ENCODE measurements at places on chromosomes 4 and X.

DNA sequence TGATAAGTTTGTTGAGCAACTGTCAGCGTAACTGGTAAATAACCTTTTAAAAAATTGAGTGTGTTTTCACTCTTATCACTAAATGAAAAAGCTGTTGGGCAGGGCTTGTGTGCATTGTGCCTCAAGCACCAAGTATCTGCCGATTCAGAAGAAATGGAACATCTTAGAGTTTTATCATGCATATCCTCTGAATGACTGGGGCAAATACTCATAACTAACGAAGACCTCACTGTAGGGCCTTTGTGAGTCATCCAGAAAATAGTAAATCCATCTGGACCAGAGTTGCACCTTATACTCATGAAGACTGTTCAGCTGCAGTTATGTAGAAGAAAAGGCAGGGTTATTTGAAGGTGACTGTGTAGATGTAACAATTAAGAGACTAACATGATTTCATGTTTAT, 222.1 kb downstream of the CAMK2D start:
- H3K27me3 ChIP-seq, result no peaks in the 10 kb centered on the region
- H3K36me3 ChIP-seq, result peaks cover 35% of the 10 kb centered on the region
- DNase-seq, result no peak
- peak overlapping the region; percentile 29 for H3K4me3 ChIP-seq

GRCh38 chr4:84672177-84672576, 89.2 kb downstream of the CDS1 start:
- H3K4me3 ChIP-seq, result no peak overlapping the region
- H3K27me3 ChIP-seq, result peaks cover 3% of the 10 kb centered on the region
- no peaks in the 10 kb centered on the region for H3K4me1 ChIP-seq
- no peak overlapping the region for H3K27ac ChIP-seq

DNA sequence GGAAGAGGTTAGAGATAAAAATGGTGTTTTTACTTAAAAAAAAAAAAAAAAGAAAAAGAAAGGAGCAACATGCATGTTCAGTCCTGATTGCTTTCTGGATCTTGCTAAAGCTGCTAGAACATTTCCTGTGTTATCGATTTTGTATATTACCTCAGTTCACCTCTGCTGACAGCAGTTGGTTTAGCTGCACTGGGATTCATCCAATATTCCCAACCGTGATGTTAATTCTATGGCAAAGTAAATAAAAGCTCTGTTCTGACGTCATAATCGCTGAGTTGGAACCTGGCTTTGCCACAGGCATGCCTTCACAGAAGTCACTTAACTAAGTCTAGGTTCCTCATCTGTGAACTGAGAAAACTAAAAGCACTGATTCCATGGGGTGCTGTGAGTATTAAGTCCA, 90.7 kb upstream of the SORBS2 start:
- H3K36me3 ChIP-seq, result no peaks in the 10 kb centered on the region
- no peak for DNase-seq
- H3K27ac ChIP-seq, result no peak overlapping the region
- no peaks in the 10 kb centered on the region for H3K4me1 ChIP-seq
- H3K4me3 ChIP-seq, result no peak overlapping the region
- H3K27me3 ChIP-seq, result no peaks in the 10 kb centered on the region

GRCh38 chrX:143206966-143207365, 181.2 kb downstream of the SPANXN4 start:
- no peaks in the 10 kb centered on the region for H3K36me3 ChIP-seq
- DNase-seq, result no peak
- no peaks in the 10 kb centered on the region for H3K4me1 ChIP-seq
- H3K27ac ChIP-seq, result no peak overlapping the region
- no peak overlapping the region for H3K4me3 ChIP-seq

DNA sequence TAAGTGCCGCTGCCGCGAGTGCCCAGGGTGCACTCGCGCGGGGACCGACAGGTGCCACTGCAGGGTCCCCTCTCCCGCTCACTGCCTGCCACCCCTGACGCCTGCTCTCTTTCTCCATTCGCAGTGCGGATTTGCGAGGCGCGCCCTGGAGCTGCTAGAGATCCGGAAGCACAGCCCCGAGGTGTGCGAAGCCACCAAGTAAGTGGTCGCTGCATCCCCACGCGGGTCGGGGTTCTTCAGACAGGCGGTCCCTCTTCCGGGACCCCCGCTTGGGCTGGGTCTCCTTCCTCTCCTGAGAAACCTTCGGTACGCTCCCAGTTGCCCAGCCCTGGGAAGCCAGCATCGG, 547 bp downstream of the GUCY1A1 start:
- no peak overlapping the region for H3K27ac ChIP-seq
- peak overlapping the region; percentile 90 for H3K4me3 ChIP-seq
- DNase-seq, result peak; percentile 5
- peaks cover 68% of the 10 kb centered on the region for H3K27me3 ChIP-seq

- H3K4me1 ChIP-seq, result no peaks in the 10 kb centered on the region
- H3K4me3 ChIP-seq, result no peak overlapping the region
- peaks cover 34% of the 10 kb centered on the region for H3K36me3 ChIP-seq
- H3K27ac ChIP-seq, result no peak overlapping the region
Observed at GRCh38 chrX:63702556-63702955, 82.5 kb downstream of the ARHGEF9 start.

GRCh38 chrX:25052798-25053534, 37.2 kb upstream of the ARX start:
- no peak overlapping the region for H3K27ac ChIP-seq
- DNase-seq, result no peak
- peaks cover 6% of the 10 kb centered on the region for H3K4me1 ChIP-seq
- H3K36me3 ChIP-seq, result no peaks in the 10 kb centered on the region

DNA sequence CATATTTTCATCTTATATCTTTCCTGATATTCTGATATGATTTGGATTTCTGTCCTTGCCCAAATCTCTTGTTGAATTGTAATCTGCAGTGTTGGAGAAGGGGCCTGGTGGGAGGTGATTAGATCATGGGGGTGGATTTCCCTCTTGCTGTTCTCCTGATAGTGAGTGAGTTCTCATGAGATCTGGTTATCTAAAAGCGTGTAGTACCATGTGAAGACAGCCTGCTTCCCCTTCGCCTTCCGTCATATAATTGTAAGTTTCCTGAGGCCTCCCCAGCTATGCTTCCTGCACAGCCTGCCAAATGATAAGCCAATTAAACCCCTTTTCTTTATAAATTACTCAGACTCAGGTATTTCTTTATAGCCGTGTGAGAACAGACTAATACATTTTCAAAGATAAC, 77.2 kb downstream of the ANKRD50 start:
- H3K4me3 ChIP-seq, result no peak overlapping the region
- H3K36me3 ChIP-seq, result no peaks in the 10 kb centered on the region

DNA sequence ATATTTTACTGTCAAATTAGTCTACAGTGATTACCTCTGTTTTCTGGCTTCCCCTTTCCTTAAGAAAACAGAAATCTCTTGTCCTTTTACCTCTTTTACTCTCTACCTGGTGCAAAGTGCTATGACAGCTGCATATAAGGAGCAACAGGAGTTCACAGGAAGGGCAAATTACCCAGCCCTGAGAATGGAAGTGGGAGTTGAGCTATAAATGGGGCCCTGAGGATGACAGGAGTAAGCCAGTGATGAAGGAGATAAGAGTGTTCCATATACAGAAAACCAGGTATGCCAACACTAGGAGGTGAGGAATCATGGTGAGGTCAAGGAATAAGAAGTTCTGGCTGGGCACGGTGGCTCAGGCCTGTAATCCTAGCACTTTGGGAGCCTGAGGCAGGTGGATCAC, 4.5 kb upstream of the HSD17B13 start:
- H3K27me3 ChIP-seq, result peaks cover 3% of the 10 kb centered on the region
- H3K27ac ChIP-seq, result no peak overlapping the region
- H3K4me3 ChIP-seq, result no peak overlapping the region
- H3K4me1 ChIP-seq, result no peaks in the 10 kb centered on the region
- no peak for DNase-seq

DNA sequence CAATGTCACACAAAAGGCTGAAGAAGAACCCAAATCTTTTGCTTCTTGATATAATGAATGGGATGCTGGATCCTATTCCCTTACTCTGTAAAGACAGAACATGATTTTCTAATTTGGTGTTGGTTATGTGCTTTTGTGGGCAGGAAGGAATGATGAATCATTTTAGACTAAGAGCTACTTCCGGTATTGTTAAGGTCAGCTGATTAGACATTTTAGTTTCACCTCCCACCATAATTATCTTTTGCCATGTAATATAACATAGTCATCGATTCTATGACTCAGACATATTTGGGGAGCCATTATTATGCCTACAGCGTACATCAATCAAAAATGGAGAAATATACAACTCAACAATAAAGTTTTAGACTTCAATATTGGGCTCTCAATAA, 265.3 kb downstream of the ZNF674 start:
- no peak overlapping the region for H3K4me3 ChIP-seq
- DNase-seq, result no peak
- H3K4me1 ChIP-seq, result peaks cover 20% of the 10 kb centered on the region
- peak overlapping the region; percentile 23 for H3K27ac ChIP-seq

DNA sequence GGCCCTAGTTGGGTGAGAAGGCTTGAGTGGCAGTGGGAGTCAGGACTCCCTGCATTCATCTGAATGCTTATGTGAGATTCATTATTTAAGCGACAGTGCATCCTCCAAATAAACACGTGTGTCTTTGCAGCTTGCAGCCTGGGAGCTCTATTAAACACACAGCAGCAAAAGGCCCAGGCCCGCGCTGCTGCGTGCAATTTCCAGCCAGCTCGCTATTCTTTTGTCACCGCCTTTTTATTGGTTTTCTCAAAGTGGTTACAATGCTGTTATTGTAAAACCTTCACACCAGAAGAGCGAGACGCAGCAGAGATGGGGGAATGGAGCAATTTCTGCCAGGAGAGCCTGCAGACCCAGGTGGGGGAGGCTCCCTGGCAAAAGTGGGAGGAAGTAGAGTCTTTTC, 252.5 kb downstream of the BCOR start:
- peaks cover 10% of the 10 kb centered on the region for H3K36me3 ChIP-seq
- no peak overlapping the region for H3K4me3 ChIP-seq
- H3K27me3 ChIP-seq, result peaks cover 3% of the 10 kb centered on the region
- peaks cover 5% of the 10 kb centered on the region for H3K4me1 ChIP-seq

DNA sequence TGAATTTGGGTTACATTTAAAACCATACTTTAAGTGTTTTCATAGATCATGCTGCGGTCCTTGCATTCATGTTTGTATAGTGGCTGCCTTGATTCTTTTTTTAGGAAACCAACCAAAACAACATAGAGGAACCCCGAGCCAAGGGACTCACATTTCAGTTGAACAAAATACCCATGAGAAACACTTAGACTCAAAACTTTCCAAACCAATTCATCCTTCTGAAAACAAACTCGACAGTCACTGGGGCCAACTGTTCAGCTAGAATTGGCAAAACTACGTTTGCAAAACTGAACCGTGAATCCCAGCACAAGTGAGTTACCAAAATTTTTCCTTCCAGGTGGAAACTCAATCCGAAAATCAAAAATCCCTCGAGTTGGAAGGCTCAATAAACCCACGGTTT, 1.4 kb downstream of the ADGRA3 start:
- H3K36me3 ChIP-seq, result peaks cover 6% of the 10 kb centered on the region
- peak overlapping the region; percentile 96 for H3K4me3 ChIP-seq
- H3K27me3 ChIP-seq, result peaks cover 4% of the 10 kb centered on the region
- peaks cover 23% of the 10 kb centered on the region for H3K4me1 ChIP-seq
- peak overlapping the region; percentile 55 for H3K27ac ChIP-seq

- peaks cover 53% of the 10 kb centered on the region for H3K36me3 ChIP-seq
- H3K4me1 ChIP-seq, result peaks cover 37% of the 10 kb centered on the region
- H3K27me3 ChIP-seq, result no peaks in the 10 kb centered on the region
- no peak for DNase-seq
- no peak overlapping the region for H3K27ac ChIP-seq
Observed at GRCh38 chrX:48996969-48997368, 5.1 kb downstream of the GRIPAP1 start.

GRCh38 chr4:142363686-142364085, 482.4 kb downstream of the INPP4B start:
- H3K4me3 ChIP-seq, result no peak overlapping the region
- H3K4me1 ChIP-seq, result peaks cover 64% of the 10 kb centered on the region
- DNase-seq, result no peak
- H3K36me3 ChIP-seq, result peaks cover 12% of the 10 kb centered on the region
- no peak overlapping the region for H3K27ac ChIP-seq
- no peaks in the 10 kb centered on the region for H3K27me3 ChIP-seq

- no peaks in the 10 kb centered on the region for H3K4me1 ChIP-seq
- H3K36me3 ChIP-seq, result no peaks in the 10 kb centered on the region
- no peak overlapping the region for H3K4me3 ChIP-seq
- no peaks in the 10 kb centered on the region for H3K27me3 ChIP-seq
Observed at GRCh38 chr4:65825116-65825753, 154.9 kb upstream of the EPHA5 start.

GRCh38 chrX:134313418-134313817, 76.4 kb downstream of the CCDC160 start:
- peaks cover 3% of the 10 kb centered on the region for H3K27me3 ChIP-seq
- no peaks in the 10 kb centered on the region for H3K36me3 ChIP-seq
- no peak overlapping the region for H3K27ac ChIP-seq
- no peak overlapping the region for H3K4me3 ChIP-seq
- DNase-seq, result no peak

DNA sequence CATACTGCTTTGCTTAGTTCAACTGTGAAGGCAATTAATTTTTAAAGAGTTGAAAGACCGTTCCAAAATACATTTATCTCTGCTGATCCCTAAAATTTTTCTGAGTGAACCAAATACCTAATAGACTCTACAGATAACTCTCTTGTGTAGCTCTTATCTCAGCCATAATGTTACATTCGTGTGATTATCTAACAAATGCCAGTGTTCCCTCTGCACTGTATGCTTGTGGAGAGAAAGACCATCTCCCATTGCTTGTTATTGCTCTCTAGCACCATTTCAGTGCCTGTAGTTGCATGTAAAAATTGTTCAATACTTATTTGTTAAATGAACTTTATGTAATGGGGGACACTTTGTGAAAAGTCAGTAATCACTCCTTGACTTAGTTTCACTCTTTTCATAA, 81.3 kb upstream of the ATOH1 start:
- no peaks in the 10 kb centered on the region for H3K4me1 ChIP-seq
- no peaks in the 10 kb centered on the region for H3K27me3 ChIP-seq
- no peak overlapping the region for H3K4me3 ChIP-seq
- no peak for DNase-seq

GRCh38 chr4:59904331-59904730, 1295.8 kb upstream of the ADGRL3 start:
- no peaks in the 10 kb centered on the region for H3K4me1 ChIP-seq
- no peak overlapping the region for H3K4me3 ChIP-seq

DNA sequence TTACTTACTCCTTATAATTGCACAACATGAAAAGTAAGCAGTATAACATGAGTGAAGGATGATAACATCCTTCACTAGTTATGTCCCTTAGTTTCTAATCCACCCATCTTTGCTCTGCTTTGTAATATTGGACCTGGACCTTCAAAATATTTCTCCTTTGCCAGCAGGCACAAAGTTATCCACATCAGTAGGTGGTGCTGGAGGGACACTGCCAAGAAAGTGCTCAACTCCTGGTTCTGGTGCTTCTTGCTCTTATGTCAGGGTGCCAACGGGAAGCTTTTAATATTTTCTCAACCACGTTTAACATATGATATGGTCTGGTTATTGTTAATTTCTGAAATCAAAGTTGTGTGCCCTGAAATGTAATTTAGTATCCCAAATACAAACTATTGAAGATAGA, 49.1 kb downstream of the TMEM165 start:
- no peaks in the 10 kb centered on the region for H3K27me3 ChIP-seq
- no peak for DNase-seq
- H3K4me1 ChIP-seq, result no peaks in the 10 kb centered on the region
- peaks cover 12% of the 10 kb centered on the region for H3K36me3 ChIP-seq
